ENCODE measurements at places on chromosomes 7 and 10.
A peak's percentile ranks its signal among the peaks of the same experiment; 100 is the strongest.

- no peak for DNase-seq
Measured at GRCh38 chr7:84783141-84783778, 403.6 kb downstream of the SEMA3D start.

GRCh38 chr7:47938574-47939165, 9.6 kb downstream of the PKD1L1 start:
- DNase-seq: no peak

GRCh38 chr10:32390193-32390592, 43.2 kb upstream of the EPC1 start:
- no peak for DNase-seq

DNA sequence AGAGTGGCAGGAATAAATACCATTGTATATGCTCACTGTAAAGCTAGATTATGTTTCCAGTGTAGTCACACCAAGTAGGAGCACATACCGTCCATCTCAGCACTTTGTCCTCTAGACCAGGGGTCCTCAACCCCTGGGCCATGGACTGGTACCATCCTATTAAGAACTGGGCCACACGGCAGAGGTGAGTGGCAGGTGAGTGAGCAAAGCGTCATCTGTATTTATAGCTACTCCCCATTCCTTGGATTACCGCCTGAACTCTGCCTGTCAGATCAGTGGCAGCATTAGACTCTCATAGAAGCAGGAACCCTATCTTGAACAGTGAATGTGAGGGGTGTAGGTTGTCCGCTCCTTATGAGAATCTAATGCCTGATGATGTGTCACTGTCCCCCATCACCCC, 735.3 kb downstream of the MAGI2 start:
- DNase-seq: no peak

- DNase-seq: no peak
Measured at GRCh38 chr7:106534271-106534846, 126.6 kb downstream of the CCDC71L start.

- DNase-seq: no peak
Measured at GRCh38 chr7:16095171-16095950, 326.0 kb downstream of the CRPPA start.

GRCh38 chr7:108094933-108095710, 35.0 kb downstream of the LAMB4 start:
- DNase-seq: peak; percentile 14

DNA sequence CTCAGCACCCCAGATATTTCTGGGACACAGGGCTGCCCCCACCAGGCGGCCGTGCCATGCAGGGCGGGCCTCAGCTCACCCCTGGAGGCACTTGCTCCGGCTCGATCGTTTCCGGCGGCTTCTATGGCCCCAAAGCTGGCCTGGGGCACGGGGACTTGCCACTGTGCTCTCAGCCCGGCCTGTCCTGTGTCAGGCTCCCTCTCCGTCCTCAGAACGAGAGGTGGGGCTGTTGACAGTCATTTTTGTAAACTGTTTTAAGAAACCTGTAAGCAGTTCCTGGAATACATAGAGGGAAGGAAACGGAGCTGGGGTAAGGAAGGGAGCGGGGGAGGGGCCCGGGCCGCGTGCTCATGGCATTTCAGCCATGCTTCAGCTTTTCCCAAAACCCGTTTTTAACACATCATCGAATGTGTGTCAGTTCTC, 30.7 kb upstream of the PRKAR1B start:
- no peak for DNase-seq

DNA sequence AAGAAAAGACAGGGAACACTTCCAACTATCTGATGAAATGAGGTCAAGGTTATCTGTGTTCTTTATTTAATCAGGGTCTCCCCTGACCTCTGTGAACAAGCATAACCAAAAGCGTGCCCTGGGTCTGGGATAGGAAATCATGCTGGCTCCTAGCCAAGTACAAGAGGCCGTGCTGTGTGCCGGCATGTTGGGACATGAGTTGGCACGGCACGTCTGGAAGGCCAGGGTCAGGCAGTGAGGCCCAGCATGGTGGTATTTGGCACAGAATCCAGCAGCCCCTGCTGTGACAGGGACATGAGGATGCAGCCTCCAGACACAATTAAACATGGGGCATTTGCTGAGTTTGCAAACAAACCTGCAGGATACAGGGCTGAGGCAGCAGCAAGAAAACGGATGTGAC, 320.4 kb downstream of the PLXNA4 start:
- DNase-seq: no peak

GRCh38 chr7:51349820-51350545, 33.4 kb upstream of the COBL start:
- DNase-seq: no peak

GRCh38 chr10:107437921-107438320, 273.4 kb upstream of the SORCS1 start:
- DNase-seq: no peak

GRCh38 chr10:66852811-66853210, 73.0 kb upstream of the LRRTM3 start:
- DNase-seq: no peak

- no peak for DNase-seq
Measured at GRCh38 chr10:100132427-100132826, 50.8 kb upstream of the CPN1 start.

DNA sequence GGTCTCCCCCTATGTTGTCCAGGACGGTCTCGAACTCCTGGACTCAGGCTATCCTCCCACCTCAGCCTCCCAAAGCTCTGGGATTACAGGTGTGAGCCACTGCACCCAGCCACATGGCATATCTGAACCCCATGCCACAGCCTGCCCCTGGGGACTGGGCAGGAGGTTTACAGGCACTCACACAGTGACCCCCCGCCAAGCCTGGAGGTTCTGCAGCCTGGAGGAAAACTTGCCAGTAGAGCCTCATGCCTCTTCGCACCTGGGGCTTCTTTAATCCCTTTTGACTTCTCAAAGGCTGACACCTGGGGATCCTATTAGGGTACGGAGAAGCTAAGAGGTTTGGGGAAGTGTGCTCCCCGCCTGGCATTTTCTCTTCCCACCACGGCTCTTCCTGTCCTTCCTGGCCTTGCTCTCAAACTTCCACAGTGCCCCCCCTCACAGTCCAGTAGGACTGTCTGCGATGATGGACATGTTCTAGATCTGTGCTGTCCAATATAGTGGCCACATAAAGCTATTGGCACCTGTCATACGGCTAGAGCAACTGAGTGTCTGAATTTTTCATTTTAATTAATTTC, 11.4 kb upstream of the KCP start:
- no peak for DNase-seq

DNA sequence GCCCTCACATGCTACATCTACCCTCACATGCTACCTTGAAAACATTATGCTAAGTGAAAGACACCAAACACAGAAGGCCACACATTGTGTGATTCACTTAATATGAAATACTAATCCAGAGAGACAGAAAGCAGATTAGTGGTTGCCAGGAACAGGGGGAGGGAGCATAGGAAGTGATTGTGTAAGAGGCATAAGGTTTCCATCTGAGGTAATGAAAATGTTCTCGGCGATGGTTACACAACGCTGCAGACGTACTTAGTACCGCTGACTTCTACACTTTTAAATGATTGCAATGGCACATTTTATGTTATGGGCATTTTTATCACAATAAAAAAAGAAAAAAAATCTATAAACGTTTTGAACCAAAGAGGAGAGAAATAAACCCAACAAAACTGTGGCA, 742.3 kb downstream of the TYW1 start:
- no peak for DNase-seq

GRCh38 chr7:40058636-40059035, 75.8 kb downstream of the MPLKIP start:
- DNase-seq: no peak

- DNase-seq: no peak
Measured at GRCh38 chr10:114073395-114074186, 29.9 kb downstream of the ADRB1 start.

DNA sequence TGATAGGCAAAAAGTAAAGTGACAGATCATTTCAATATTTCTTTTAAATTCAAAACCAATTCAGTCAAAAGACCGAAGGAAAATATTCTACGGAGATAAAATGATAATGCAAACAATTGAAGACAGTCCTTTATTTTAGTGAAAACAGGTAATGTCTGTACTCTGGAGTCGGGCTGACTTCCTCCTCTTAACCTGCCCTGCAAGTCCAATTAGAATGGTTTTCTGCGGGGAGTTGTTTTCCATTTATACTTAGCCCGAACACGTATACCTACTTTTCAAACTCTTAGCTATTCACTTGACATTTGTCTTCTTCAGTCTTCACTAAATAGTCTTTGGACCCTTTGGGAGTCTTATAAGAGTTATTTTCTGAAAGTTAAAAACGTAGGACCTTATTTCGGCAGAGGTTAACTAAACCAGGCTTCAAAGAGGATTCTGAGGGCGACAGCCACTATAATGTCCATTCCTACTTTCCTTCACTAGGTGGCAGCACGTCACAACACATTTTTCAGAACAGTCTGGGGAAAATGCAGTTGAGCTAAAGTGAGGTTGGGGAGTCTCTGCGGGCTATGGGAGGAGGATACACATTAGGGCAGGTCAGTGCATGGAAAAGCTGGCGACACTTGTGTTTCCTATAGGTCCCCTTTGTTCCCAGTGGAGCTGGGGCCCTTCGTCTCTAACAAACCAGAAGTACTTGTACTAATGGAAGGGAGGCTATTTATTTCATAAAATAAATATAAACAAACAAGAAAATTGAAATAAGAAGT, 472.0 kb downstream of the KCNMA1 start:
- DNase-seq: peak; percentile 33

DNA sequence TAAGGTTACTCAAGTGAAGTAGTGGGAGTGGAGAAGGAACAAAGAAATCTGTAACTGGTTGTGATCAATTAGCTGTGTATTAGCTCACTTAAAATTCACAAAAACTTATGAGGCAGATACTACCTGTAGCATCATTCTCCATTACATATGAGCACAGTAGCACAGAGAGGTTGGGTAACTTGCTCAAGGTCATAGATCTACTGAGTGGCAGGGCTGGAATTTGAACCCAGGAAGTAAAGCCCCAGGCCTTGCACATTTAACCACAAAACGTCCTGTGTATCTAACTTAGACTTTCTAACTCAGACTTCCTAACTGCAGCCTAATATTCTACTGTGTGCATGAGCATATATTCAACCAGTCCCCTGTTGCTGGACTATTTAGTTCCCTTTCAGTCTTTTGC, 5.6 kb upstream of the SLF2 start:
- DNase-seq: no peak

DNA sequence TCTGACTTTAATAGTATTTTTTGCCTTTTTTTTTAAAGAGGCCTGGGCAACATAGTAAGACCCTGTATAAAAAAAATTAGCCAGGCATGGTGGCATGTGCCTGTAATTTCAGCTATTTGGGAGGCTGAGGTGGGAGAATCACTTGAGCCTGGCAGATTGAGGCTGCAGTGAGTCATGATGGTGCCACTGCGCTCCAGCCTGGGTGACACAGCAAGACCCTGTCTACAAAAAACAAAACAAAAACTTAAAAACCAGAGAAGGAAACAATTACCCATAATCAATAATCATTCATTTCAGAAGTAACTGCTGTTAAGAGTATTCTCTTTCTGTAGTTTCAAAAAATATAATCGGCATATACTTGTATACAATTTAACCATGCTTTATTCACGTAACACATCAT, 28.0 kb downstream of the VPS26A start:
- no peak for DNase-seq

GRCh38 chr10:132183046-132183445, 3.7 kb upstream of the DPYSL4 start:
- DNase-seq: no peak

DNA sequence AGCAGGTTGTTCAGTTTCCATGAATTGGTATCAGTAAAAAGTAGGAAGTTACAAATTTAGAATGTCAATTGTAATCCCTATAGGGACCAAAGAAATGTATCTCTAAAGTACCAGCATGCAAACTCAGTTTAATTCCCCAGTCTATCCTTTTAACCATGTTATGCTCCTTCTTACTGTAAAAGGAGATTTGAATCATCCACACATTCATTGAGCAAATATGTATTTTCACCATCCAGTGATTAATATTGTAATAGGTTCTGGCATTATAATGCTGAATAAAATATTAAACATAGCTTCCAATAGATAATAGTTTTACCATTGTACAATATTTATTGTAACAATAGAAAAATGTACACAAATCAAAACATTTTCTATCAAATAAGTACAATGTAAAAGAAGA, 228.2 kb upstream of the SEMA3A start:
- DNase-seq: no peak

DNA sequence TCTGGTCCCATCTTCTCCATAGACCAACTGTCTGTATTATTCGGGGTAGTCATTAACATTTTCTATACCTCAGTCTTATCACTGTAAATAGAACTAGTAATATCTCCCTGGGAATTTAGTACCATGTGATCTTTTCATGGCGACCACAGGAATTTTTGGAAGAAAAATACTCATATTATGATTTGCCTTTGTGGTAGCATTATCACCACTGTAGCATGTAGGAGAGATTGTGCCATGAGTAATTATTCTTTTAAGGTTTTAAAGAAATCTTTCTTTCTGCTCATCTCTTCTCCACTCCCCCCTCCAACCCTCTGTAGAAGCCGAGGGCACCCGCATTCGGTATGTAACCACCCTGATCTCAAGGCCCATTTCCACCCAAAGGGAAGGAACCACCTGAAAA, 25.0 kb downstream of the ZNF365 start:
- no peak for DNase-seq

DNA sequence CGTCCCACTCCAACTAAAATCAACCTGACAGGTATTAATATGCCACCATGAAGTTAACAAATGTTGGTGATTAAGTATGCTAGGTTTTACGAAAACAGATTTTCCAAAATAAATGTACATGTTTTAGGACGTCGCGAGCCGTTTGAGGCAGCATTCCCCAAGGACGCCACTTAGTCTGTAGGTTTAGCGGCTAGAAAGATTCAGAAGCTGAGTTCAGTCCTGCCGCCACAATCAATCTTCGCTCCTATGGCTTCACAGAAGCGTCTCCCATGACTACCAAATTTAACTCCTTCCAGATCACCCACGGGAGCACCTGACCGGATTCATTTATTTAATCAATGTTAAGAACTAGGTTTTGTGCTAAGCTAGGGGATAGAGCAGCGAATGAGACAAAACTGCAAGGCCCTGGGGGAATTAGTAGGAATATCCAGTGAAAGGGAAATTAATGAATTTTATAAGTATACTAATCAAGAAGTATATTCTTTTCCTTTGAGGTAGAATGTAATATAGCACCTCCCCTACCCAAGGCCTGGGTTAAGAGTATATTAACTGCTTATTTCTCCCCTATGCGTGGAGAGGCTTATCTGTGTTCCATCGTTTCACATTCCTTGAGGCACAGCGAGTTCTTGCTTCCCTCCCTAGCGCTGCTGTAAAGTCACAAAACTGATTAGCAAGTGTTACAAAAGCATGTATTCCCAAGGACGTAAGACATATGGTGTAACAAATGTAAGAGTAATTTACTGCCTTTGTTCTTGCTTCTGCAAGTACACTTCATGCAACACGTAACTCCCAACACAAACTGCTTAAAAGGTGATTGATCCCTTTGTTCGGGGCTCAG, 994 bp upstream of the CYP51A1 start:
- DNase-seq: no peak

DNA sequence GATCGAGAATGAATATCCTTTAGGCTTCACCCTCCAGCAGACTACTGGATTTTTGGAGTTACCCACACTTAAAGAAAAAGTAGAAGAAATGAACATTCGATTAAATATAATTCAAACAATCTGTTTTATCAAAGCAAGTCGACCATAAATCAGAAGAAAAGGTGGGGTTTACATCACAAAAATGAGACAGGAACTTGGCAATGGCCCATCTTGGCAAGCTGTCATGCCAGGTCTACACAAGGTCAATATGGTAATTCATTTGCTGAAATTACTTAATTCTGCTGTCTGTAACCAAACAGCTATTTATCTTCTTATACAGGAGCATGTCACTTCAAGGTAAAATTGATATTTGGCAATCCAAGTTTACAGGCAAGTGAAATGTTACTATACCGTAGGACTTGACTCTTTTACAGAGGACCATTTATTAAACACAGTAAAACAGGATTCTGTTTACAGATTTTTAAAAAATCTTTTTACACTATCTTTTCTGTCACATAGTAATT, 640.6 kb upstream of the NRP1 start:
- no peak for DNase-seq

Data from amniotic stem cell (primary cell).